ENCODE measurements at places on chromosomes 12 and 14.

DNA sequence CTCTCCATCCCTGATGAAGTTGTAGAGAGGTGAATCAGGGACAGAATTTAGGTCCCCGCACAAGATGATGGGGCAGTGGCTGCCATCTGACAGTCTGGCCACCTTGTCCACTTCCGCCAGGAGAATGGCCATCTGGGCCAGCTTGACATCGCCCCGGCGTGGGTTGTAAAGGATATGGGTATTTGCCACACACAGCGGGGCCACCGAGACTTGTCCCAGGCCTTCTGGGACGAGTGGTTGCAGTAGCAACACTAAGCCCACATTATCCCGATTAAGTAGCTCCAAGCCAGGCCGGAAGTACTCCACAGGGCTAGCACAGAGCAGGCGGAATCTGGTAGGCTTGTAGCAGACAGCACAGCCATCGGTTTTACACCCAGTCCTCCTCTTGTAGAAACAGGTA is 6.2 kb downstream of the ANGEL1 start:
- DNase-seq: no peak

- DNase-seq: no peak
Measured at GRCh38 chr14:35725930-35726329, 83.2 kb downstream of the RALGAPA1 start.

DNA sequence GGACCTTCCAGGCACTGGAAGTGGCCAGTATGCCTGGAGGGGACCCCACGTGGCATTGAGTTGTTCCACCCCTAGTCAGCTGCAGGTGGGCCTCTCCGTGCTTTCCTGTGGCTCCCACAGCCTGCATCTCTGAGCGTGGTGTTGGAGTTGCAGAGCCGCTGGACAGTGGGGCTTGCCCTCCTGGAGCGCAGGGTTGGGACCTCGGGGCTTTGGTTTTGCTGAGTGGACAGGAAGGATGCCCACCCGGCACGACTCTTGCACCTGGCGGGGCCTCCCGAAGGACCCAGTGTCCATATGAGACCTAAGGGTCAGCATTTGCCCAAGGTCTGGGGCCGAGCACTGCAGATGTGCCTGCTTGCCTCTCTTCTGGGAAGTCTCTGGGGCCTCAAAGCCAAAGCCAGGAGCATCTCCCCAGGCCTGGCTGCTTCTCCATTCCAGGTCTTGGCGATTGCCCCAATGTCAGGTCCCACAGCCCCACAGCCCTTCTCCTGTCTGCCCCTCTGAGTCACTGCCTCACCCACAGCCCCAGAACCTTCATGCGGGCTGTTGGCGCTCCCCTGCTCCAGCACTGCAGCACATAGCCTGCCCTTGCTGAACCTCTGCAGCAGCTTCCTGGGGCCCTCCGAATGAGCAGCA is 1.5 kb downstream of the PACS2 start:
- DNase-seq: no peak

GRCh38 chr12:117967512-117967911 is 1.3 kb downstream of the KSR2 start:
- DNase-seq: no peak

DNA sequence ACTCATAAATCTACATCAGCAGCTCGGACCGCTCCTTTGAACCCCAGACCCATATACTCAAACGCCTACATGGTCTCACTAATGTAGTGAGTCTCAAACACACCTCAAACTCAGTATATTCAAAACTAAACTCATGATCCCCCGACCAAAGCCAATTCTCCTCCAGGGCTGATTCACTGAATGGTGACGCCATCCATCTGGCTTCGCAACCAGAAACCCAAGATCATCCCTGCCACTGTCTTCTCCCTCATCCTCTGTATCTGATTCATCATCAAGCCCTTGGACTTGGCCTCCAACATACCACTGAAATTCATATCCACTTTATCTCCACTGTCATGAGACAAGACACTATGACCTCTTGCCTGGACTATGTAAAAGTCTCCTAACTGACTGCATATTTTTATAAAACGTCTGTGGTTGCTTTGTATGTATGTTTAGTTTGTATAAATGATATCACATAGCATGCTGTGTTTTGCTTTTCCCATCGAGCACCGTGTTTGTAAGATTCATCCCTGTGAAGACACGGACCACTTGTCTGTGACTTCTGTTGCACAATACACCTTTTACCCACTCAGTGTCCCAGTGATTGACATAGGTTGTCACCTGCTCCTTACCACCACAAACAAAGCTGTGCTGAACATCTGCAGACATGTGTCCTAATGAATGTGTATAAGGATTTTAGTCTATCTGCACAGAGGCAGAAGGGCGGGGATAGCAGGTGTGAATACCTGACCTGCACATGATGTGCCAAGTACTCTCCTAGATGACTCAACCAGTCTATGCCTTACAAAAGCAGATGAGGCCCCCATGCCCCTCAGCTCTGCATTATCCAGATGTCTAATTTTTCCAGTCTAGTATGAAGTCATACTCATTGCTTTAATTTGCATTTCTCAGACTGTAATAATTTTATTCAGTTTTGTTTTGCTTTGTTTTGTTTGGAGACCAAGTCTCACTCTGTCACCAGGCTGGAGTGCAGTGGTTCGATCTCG is 76.9 kb downstream of the VWF start:
- DNase-seq: no peak

GRCh38 chr12:15808652-15809051 is 19.5 kb upstream of the EPS8 start:
- no peak for DNase-seq

DNA sequence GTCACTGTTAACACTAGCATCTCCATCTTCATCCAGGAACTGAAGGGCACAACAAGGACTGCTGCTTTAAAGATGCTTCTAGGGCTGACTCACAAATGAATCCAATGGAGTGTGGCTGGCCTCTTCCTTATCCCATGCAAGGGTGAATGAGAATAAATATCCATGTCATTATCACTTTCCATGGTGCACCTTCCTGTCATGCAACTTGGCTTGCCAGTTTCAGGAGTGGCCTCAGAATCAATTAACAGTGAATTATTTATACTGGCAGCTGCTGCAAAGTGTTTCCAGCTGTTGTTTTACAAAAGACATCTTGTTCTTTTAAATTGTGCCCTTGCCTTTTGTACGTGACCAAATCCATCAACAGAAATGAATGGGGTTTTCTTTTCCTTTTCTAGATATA is 499.3 kb upstream of the TMEM132C start:
- no peak for DNase-seq

DNA sequence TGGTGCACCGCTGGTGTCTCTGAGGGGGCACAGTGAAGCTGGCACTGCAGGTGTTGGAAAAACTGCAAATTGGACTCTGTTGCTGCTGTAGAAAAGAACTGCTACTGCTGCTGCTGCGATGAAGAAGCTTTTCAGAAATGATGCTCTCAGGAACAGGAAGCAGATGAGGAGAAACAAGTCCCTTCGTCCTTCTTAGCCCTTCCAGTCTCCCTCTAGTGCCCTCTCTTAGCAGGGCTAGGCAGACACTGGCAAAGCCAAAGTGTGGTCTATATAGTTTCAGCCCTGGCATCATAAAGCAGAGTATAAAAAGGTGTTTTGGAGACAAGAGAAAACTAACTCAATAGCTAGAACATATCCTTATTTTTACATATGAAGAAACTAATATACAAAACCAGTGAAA is 174.5 kb downstream of the MYRFL start:
- no peak for DNase-seq

- no peak for DNase-seq
Measured at GRCh38 chr12:96233939-96234461, 39.8 kb downstream of the ELK3 start.

GRCh38 chr12:54437697-54438096 is 18.6 kb upstream of the ITGA5 start:
- no peak for DNase-seq

- no peak for DNase-seq
Measured at GRCh38 chr14:99137913-99138571, 134.0 kb downstream of the BCL11B start.

DNA sequence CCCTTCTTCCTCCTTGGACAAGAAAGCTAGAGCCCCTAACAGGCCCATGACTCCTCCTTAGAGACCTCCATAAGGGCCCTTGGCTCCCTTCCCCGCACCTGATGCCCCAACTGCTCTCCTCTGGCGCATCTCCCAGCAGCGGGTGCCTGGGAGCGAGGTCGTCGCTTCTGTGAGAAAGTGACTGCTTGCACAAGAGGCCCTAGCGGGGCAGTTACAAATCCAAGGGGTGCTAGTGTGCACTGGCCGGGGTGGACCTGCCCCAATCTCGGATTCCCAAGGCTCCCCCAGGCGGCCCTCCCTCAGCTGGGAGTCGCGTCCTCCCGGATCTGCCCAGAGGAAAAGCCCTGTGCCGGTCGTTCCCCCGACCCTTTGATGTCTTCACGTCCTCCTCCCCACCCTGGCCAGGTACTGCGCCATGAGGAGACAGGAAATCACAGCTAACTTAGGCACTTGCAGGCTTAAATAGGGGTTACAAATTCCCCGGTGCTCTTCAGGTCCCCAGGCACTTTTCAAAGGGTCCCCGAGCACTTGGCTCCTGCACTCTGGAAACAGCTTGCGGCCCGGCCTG is 2.8 kb downstream of the NKX2-8 start:
- DNase-seq: no peak
